H9 (cell line): ENCODE measurements at places on chromosomes 6 and 20. TPM values are rescaled to one million over a fixed set of nuclear protein-coding genes. Genes with fewer than 3 reads are reported as not detected.

The C20orf202 gene
- 0.13 TPM in 1 of 2 replicates, not detected in the other for total RNA-seq

The PHACTR3 gene
- not detected in 2 replicates for total RNA-seq

The MEP1A gene
- not detected in 2 replicates for total RNA-seq

The TCF15 gene
- total RNA-seq: 2.0 and 2.7 TPM in 2 replicates

The PXMP4 gene
- total RNA-seq: 4.5 and 5.7 TPM in 2 replicates

The OPN5 gene
- not detected in 2 replicates for total RNA-seq

The FAM209B gene
- 0.33 and 0.92 TPM in 2 replicates for total RNA-seq

The MUC22 gene
- total RNA-seq: not detected in 2 replicates

The BHLHE23 gene
- total RNA-seq: 0.22 and 0.35 TPM in 2 replicates

The GPLD1 gene
- 7.5 and 8.0 TPM in 2 replicates for total RNA-seq

The BNIP5 gene
- not detected in 2 replicates for total RNA-seq

GRCh38 chr6:42729731-42730130 lies 7.3 kb upstream of the PRPH2 start:
- no peaks in the 10 kb centered on the region for H3K27me3 ChIP-seq
- no peak overlapping the region for H3K4me3 ChIP-seq
- H3K4me1 ChIP-seq: no peaks in the 10 kb centered on the region
- no peak overlapping the region for H3K27ac ChIP-seq

GRCh38 chr6:3007571-3007970 lies 7.9 kb downstream of the NQO2 start:
- H3K27me3 ChIP-seq: no peaks in the 10 kb centered on the region
- peaks cover 2% of the 10 kb centered on the region; the same call in 1 of the 2 replicates for H3K4me1 ChIP-seq
- DNase-seq: no peak
- no peak overlapping the region for H3K4me3 ChIP-seq

DNA sequence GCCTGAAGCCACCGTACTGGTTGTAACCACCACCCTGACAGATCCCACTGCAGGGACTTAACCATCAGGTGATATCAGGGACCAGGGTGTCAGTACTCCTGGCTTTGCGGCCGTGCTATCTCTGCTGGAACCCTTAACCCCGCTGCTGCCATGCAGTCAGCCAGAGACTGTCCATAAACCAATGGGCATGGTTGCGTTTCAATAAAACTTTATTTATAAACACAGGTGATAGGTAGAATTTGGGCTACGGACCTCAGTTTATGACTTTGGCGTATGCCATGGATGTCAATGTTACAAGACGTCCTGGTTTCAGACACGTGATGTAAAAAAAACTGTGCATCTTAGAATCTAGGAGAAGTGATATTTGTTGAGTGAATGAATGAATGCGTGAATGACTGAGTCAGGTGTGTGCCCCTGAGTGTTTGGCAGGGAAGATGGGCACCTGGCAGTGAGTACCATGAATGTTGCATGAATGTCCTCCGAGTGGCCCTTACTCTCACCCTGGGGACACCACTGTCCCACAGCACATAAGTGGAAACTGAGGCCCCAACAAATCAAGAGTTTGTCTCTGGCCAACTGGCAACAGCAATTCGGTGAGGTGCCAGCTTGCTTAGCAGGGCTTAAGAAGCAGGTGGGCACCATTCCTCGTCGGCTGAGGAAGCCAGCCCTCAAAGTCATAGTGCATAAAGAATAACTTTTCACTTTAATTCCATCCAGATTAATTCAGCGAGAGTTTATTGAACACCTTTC lies 64.0 kb upstream of the APCDD1L start:
- no peak for DNase-seq
- no peaks in the 10 kb centered on the region for H3K4me1 ChIP-seq
- H3K4me3 ChIP-seq: no peak overlapping the region
- H3K36me3 ChIP-seq: no peaks in the 10 kb centered on the region

DNA sequence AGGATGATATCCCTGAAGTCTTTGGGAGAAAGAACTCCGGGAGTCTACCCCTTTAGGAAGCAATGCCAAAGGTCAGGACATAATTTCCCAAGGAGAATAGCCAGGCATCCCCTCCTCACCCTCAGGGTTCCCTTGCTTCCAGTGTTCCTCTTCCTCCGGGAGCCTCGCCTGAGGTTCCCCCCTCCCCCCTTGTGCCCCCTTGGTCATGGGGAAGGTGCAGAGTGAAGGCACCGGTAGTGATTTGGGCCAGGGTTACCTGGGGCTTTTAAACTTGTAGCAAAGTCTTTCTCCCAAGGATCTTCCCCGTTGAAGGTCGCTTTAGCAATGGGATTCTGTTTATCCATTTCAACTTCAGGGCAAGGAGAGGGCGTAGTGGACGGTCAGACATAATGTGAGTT lies 1.2 kb downstream of the ISM1 start:
- no peaks in the 10 kb centered on the region; the same call in 2 of the 3 replicates for H3K36me3 ChIP-seq
- no peaks in the 10 kb centered on the region for H3K4me1 ChIP-seq
- DNase-seq: no peak

GRCh38 chr20:62545901-62546525 lies 70.2 kb upstream of the GATA5 start:
- H3K36me3 ChIP-seq: no peaks in the 10 kb centered on the region
- H3K4me3 ChIP-seq: no peak overlapping the region
- no peaks in the 10 kb centered on the region; the same call in 1 of the 2 replicates for H3K4me1 ChIP-seq
- H3K27ac ChIP-seq: no peak overlapping the region
- H3K27me3 ChIP-seq: peaks cover 6% of the 10 kb centered on the region; the same call in 1 of the 2 replicates

- H3K27me3 ChIP-seq: no peaks in the 10 kb centered on the region
- H3K36me3 ChIP-seq: no peaks in the 10 kb centered on the region
- H3K4me3 ChIP-seq: no peak overlapping the region
- DNase-seq: no peak
- H3K27ac ChIP-seq: no peak overlapping the region
Observed at GRCh38 chr6:49980898-49981297, 11.5 kb upstream of the DEFB113 start.

GRCh38 chr20:5156675-5157448 lies 30.1 kb downstream of the CDS2 start:
- no peak overlapping the region for H3K4me3 ChIP-seq
- DNase-seq: no peak

DNA sequence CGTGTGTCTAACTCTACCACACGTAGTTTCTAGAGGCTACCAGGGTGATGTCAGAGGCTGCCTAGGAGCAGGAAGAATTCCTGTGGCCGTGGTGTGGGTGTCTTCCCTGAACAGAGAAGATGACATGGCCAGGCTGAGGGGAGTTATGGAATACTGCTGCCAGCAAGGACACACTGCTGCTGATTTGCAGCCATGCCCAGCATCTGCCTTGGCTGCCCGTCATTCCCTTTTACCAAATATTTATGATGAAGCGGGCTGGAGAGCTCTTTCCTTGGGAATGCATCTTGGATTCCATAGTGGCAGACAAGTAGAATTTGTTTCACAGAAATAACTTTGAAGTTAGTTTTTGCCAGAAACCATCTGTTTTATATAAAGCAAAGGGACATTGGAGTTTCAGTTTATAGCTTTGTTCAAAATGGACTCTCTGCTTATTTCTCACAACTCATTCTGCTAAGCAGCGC lies 80.8 kb upstream of the VSTM2L start:
- no peaks in the 10 kb centered on the region for H3K36me3 ChIP-seq
- DNase-seq: no peak
- H3K4me3 ChIP-seq: no peak overlapping the region
- H3K4me1 ChIP-seq: 0 out of 2 replicates have a peak, but pooled peaks cover 4% of the 10 kb centered on the region
- H3K27me3 ChIP-seq: no peaks in the 10 kb centered on the region

GRCh38 chr6:169454204-169454871 lies 200.7 kb upstream of the THBS2 start:
- no peak overlapping the region for H3K27ac ChIP-seq
- no peak overlapping the region for H3K4me3 ChIP-seq
- H3K4me1 ChIP-seq: no peaks in the 10 kb centered on the region
- H3K27me3 ChIP-seq: no peaks in the 10 kb centered on the region
- H3K36me3 ChIP-seq: peaks cover 8% of the 10 kb centered on the region; the same call in 1 of the 2 replicates

GRCh38 chr20:5349448-5349847 lies 32.7 kb upstream of the PROKR2 start:
- H3K27ac ChIP-seq: no peak overlapping the region
- no peak for DNase-seq
- H3K4me3 ChIP-seq: no peak overlapping the region
- H3K36me3 ChIP-seq: no peaks in the 10 kb centered on the region
- H3K4me1 ChIP-seq: no peaks in the 10 kb centered on the region

DNA sequence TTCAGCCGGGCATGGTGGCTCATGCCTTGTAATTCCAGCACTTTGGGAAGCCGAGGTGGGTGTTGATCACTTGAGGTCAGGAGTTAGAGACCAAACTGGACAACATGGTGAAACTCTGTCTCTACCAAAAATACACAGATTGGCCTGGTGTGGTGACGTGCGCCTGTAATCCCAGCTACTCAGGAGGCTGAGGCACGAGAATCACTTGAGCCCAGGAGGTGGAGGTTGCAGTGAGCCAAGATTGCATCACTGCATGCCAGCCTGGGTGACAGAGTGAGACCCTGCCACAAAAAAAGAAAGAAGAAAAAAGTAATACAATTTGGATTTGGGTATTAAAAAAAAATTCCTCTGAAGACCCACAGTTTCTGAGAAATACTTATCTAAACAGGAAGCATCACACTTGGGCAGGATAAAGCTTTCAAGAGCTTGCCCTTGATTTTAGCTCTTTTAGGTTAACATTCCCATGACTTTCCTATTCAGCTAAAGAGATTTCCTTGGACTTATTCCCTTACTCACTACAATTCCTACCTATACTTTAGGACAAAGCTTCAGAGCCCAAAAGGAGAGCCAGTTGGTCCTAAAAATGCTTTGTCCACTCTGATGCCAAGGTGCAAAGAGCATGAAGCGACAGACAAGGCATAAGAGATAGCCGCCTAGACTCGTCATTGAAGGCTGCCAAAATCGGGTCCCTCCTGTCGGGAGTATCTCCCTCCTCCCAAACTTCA lies 1.9 kb downstream of the ELOVL2 start:
- no peaks in the 10 kb centered on the region for H3K36me3 ChIP-seq
- no peak for DNase-seq
- no peaks in the 10 kb centered on the region; the same call in 1 of the 2 replicates for H3K4me1 ChIP-seq
- peak overlapping the region; percentile 88; the same call in 1 of the 3 replicates for H3K4me3 ChIP-seq

DNA sequence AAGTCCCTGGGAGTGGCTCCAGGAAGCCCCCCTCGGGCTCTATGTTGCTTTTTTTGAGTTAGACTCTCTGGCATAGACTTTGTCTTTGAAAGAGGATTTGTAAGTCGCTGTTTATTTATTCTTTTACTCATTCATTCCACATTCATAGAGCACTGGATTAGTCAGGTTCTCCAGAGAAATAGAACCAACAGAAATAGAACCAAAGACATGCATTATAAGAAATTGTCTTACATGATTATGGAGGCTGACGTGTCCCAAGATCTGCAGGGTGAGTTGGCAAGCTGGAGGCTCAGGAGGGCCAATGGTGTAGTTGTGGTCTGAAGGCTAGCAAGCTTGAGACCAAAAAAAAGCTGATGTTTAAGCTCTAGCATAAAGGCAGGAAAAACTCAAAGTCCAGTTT lies 98.3 kb upstream of the CHD6 start:
- DNase-seq: no peak
- H3K4me3 ChIP-seq: no peak overlapping the region
- no peaks in the 10 kb centered on the region for H3K4me1 ChIP-seq
- H3K36me3 ChIP-seq: no peaks in the 10 kb centered on the region

- H3K27ac ChIP-seq: no peak overlapping the region
- H3K36me3 ChIP-seq: no peaks in the 10 kb centered on the region
- no peak for DNase-seq
- no peak overlapping the region for H3K4me3 ChIP-seq
- H3K27me3 ChIP-seq: no peaks in the 10 kb centered on the region
Observed at GRCh38 chr6:118387921-118388701, 160.0 kb upstream of the PLN start.

GRCh38 chr6:118218156-118218555 lies 311.1 kb downstream of the SLC35F1 start:
- H3K36me3 ChIP-seq: no peaks in the 10 kb centered on the region; the same call in 1 of the 3 replicates
- no peak for DNase-seq
- no peak overlapping the region for H3K4me3 ChIP-seq
- no peak overlapping the region for H3K27ac ChIP-seq

GRCh38 chr6:54864272-54864671 lies 17.7 kb downstream of the FAM83B start:
- no peaks in the 10 kb centered on the region; the same call in 1 of the 2 replicates for H3K4me1 ChIP-seq
- no peaks in the 10 kb centered on the region for H3K36me3 ChIP-seq

DNA sequence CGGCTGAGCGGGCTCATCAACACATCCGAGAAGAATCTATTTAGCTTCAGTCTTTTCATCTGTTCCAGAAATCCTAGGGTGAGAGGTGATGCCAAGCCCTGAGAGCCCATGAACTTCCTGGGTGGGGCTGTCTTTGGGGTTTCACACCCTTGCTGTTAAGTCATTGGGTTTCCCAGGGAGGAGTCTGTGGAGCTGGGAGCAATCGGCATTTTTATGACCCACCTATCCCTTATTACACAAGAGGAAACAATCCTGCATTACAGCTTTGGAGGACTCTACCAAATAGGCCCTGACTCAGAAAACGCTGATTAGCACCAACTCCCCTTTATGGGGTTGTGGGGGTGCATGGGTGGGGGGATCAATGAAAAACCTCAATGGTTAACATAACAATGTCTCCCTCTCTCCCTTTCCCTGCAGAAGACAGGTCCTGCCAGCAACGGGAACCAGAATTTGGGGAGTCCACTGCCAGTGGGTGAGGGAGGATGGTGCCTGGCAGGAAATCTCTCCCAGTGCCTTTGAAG lies 46.3 kb downstream of the EZR start:
- no peaks in the 10 kb centered on the region for H3K4me1 ChIP-seq
- no peak overlapping the region for H3K27ac ChIP-seq
- no peak for DNase-seq
- H3K36me3 ChIP-seq: peaks cover 67% of the 10 kb centered on the region
- H3K4me3 ChIP-seq: no peak overlapping the region

- H3K27ac ChIP-seq: no peak overlapping the region
- no peaks in the 10 kb centered on the region for H3K27me3 ChIP-seq
- no peak for DNase-seq
Observed at GRCh38 chr6:40986921-40987819, 51.9 kb downstream of the UNC5CL start.

GRCh38 chr6:167090171-167090570 lies 32.7 kb upstream of the CCR6 start:
- H3K27ac ChIP-seq: no peak overlapping the region
- H3K27me3 ChIP-seq: no peaks in the 10 kb centered on the region

- no peak overlapping the region for H3K27ac ChIP-seq
- peaks cover 10% of the 10 kb centered on the region for H3K4me1 ChIP-seq
- no peaks in the 10 kb centered on the region for H3K27me3 ChIP-seq
- DNase-seq: peak; percentile 77
- H3K36me3 ChIP-seq: no peaks in the 10 kb centered on the region
Observed at GRCh38 chr20:56974499-56975250, 291.8 kb downstream of the BMP7 start.

- no peaks in the 10 kb centered on the region for H3K27me3 ChIP-seq
- H3K36me3 ChIP-seq: no peaks in the 10 kb centered on the region
- no peak overlapping the region for H3K27ac ChIP-seq
- no peak for DNase-seq
- no peak overlapping the region for H3K4me3 ChIP-seq
Observed at GRCh38 chr6:1890987-1891386, 281.3 kb downstream of the FOXC1 start.

- H3K4me3 ChIP-seq: no peak overlapping the region
- H3K36me3 ChIP-seq: no peaks in the 10 kb centered on the region
- DNase-seq: peak; percentile 56
Observed at GRCh38 chr6:143963158-143963919, 44.7 kb downstream of the PLAGL1 start.

GRCh38 chr6:169174516-169175359 lies 78.9 kb downstream of the THBS2 start:
- H3K36me3 ChIP-seq: peaks cover 5% of the 10 kb centered on the region; the same call in 1 of the 2 replicates
- no peak overlapping the region for H3K4me3 ChIP-seq
- H3K27ac ChIP-seq: no peak overlapping the region
- no peaks in the 10 kb centered on the region for H3K27me3 ChIP-seq
